ENCODE measurements at places on chromosomes 13 and 19. TPM values are rescaled to one million over a fixed set of nuclear protein-coding genes. Genes with fewer than 3 reads are reported as not detected.

Gene ELAVL3
- 0.54 TPM for total RNA-seq

Gene ODAD3
- total RNA-seq: 0.30 TPM

DNA sequence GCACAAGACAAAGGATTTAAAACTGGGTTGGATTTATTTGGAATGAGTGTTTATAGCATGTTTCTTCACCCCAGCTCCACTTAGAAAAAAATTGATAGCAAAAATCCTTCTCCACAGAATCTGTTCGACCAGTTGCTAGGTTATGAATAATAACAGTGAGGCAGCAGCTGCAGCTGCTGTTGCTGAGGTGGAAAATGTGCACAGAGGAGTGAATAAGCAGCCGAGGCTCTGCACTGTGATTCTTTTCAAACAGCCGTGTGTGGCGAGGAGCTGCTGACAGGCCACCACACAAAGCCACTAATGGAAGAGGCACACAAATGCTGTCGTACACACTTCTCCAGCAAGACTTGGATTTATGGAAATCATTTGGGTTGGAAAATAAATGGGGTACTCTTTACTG is 6.4 kb upstream of the RASL11A start:
- H3K4me1 ChIP-seq: peaks cover 8% of the 10 kb centered on the region
- H3K27ac ChIP-seq: no peak overlapping the region

DNA sequence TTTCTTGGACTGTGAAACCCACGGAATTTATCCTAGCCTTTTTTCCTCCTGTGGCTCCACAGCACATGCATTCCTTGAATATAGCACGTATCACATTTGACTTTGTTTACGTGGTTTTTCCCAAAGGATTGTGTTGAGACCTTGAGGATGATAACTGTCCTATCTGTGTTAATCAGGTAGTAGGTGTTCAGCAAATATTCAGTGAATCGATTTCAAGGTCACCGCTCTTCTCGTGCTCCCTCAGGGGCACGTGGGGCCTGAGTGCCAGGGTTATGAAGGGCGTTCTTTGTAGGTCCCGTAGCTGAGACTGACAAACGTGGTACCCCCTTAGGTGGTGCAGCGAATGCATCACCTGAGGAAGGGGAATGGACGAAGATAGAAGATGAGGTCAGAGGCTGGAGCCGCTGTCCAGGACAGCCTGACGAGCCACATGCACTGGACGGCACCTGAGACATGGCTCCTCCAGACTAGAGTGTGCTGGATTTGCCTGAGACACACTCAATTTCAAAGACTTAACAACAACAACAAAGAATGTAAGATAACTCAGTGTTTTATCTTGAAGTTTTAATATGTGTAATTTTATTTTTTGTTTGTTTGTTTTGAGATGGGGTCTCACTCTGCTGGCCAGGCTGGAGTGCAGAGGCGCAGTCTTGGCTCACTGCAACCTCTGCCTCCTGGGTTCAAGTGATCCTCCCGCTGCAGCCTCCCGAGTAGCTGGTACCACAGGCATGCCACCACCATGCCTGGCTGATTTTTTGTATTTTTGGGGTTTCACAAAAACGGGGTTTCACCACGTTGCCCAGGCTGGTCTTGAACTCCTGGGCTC is 131.2 kb upstream of the RNF113B start:
- no peak for DNase-seq
- no peak overlapping the region for H3K4me3 ChIP-seq
- H3K27ac ChIP-seq: no peak overlapping the region
- no peaks in the 10 kb centered on the region for H3K36me3 ChIP-seq
- no peaks in the 10 kb centered on the region for H3K4me1 ChIP-seq

DNA sequence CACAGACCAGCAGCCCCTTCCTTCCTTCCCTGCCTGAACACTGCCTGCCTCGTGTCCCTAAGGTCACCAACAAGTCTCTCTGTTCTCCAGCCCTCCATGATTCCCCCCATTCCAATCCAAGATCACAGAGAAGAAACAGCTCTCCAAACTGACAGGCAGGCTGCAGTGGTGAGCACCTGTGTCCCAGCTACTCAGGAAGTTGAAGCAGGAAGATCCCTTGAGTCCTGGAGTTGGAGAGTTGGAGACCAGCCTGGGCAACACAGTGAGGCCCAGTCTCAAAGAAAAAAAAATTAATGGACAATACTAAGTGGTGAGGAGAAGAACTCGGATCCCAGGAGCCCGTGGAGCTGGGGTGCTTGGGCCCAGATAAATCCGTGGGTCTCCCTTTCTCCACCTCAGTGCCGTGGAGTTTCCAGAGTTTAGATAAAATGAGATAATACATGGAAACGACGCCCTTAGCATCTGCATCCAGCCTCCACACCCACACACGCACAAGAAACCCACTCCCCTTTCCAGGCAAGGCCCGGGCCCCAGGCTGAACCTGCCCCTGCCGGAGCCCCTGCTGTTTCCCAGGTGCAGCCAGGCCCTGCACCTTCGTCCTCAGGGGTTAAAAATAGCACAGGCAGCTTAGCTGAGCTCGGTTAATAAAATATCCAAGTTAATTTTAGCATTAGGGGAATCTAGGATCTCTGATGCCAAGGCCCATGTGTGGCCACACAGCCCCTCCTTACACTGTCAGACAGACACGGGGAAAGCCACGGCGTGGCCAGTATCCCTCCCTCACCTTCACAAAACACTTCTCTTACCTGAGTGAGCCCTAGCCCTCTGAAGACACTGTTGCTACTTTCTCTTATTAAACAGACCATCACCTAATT is 4.7 kb downstream of the RASA3 start:
- H3K27ac ChIP-seq: no peak overlapping the region
- H3K4me3 ChIP-seq: no peak overlapping the region
- H3K36me3 ChIP-seq: peaks cover 10% of the 10 kb centered on the region
- no peaks in the 10 kb centered on the region for H3K27me3 ChIP-seq
- peaks cover 26% of the 10 kb centered on the region for H3K4me1 ChIP-seq
- no peak for DNase-seq
